Stimulated activated CD8-positive, alpha-beta memory T cell treated with anti-CD3 and anti-CD28 coated beads, Interleukin-4, amount 100 ng/mL, for 4 hours (primary cell): ENCODE measurements at places on chromosomes 4 and X.
A peak's percentile ranks its signal among the peaks of the same experiment; 100 is the strongest.

DNA sequence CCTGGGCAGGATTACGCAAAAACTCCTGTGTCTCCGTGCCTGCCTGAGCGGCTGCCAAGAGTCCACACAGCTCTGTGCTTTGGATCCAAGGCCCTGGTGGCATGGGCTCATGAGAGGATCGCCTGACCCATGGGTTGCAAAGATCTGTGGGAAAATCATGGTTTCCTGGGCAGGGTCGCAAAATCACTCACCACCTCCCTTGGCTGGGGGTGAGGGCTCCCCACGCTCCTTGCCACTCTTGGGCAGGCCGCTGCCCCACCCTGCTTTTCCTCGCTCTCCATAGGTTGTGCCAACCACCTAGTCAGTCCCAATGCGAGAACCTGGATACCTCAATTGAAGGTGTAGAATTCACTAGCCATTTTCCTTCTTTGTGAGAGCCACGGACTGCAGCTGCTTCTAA lies 66.5 kb upstream of the MAGEB18 start:
- no peak for DNase-seq

- no peak for DNase-seq
Observed at GRCh38 chr4:127479031-127479622, 153.6 kb upstream of the INTU start.

- DNase-seq: no peak
Observed at GRCh38 chr4:79663141-79663540, 255.1 kb upstream of the GK2 start.

- no peak for DNase-seq
Observed at GRCh38 chr4:81447566-81448229, 24.0 kb downstream of the RASGEF1B start.

DNA sequence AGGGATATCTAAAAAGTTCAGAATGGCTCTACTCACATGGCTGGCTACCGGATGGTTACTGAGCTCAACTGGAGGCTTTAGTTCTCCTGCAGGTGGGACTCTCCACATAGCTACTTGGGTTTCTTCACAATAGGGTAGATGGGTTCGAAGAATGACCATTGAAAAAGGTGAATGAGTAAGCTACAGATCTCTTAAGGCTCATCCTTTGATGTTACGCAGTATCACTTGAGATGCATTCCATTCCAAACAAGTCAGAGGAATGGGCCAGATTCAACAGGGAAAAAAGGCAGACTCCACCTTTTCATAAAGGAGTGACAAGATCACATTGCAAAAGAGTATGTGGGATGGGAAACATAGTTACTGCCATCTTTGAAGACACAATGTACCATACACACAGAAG lies 52.6 kb downstream of the DDX53 start:
- DNase-seq: no peak

DNA sequence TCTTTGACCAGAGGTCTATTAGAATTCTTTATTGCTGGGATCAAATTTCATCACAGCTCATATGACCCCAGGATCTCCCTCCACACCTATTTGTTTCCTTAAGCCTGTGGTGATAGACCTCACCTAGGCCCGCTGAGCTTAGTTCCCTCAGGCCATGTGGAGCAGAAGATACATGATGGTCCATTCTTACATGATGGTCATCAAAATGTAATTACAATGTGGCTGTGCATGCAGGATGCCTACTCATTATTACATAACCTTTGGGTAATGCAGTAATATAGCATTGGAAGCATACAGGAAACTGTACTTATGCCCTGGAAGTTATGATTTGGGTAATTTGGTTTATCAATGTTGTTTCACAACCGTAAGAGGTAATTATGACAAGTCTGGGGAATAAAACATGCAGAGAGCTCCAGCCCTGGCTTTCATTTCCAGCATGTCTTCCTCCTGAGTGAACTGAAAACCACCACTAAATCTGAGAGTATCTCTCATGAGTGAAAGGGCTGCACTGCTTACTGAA lies 67.0 kb upstream of the AGA start:
- no peak for DNase-seq

- peak; percentile 23 for DNase-seq
Observed at GRCh38 chr4:37892641-37893040, 1.8 kb downstream of the TBC1D1 start.

GRCh38 chr4:48660347-48660746 lies 119.7 kb downstream of the FRYL start:
- no peak for DNase-seq

DNA sequence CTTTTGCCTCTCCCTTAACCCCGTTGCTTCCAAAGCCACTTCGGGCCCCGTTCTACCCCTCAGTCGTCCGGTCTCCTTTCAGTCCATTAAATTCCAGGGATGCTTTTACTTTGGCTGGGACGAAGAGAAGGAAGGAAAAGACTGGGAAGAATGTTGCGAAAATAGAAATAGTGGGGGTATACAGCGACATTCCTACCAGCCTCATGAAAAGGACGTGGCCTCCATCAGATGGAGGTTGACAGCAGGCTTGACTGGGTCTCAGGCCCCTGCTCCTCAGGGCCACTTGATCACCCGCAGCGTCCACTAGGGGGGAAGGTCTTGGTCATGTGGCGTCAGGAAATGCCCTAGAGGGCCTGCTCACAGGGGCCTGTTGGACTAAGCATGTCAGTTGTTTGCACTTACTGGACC lies 657 bp upstream of the ANKRD50 start:
- no peak for DNase-seq

DNA sequence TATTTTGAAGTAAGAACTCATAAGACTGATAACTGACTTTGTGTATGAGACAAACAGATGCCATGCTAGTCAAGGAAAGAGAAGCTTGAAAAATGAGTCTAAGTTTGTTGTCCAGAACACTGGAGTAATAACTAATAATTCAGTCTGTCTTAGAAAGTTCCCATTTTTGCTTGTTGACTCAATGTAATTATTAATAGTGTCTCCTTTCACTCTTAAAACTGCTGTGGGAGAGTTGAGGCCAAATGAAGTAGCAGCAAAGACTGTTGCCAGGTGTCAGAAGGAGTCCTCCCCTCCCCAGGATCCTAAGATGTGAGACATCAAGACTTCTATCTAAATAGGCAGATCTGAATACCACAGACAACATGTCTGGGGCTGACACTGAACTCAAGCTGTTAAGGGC lies 20.8 kb upstream of the FAM13A start:
- no peak for DNase-seq

- DNase-seq: no peak
Observed at GRCh38 chr4:177177541-177178081, 132.1 kb upstream of the NEIL3 start.

GRCh38 chr4:53671757-53672156 lies 80.5 kb upstream of the LNX1 start:
- DNase-seq: no peak

GRCh38 chr4:176791591-176792325 lies 964 bp downstream of the VEGFC start:
- DNase-seq: no peak

GRCh38 chr4:10295301-10295700 lies 161.9 kb downstream of the ZNF518B start:
- DNase-seq: no peak

DNA sequence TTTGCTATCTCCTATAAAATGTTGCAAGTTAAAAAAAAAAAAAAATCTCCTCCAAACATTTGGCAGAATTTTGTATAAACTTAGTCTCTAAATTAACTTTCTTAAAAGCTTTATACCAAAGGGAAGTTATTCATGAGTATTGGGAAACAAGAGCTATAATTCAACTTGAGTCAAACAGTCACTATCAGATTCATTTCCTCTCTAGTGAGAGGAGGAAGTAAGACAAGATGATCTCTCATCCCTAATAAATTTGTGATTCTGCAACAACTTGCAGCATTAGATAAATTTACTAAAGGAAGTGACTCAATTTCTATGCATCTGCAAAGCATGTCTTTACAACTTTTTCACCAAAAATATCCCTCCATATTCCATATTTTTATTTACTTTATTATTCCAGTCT lies 135.4 kb upstream of the GNPDA2 start:
- no peak for DNase-seq

GRCh38 chrX:35841872-35842271 lies 43.7 kb downstream of the MAGEB16 start:
- no peak for DNase-seq

GRCh38 chr4:148196164-148196563 lies 246.1 kb downstream of the NR3C2 start:
- no peak for DNase-seq

GRCh38 chr4:3530663-3531254 lies 1.5 kb downstream of the LRPAP1 start:
- no peak for DNase-seq

DNA sequence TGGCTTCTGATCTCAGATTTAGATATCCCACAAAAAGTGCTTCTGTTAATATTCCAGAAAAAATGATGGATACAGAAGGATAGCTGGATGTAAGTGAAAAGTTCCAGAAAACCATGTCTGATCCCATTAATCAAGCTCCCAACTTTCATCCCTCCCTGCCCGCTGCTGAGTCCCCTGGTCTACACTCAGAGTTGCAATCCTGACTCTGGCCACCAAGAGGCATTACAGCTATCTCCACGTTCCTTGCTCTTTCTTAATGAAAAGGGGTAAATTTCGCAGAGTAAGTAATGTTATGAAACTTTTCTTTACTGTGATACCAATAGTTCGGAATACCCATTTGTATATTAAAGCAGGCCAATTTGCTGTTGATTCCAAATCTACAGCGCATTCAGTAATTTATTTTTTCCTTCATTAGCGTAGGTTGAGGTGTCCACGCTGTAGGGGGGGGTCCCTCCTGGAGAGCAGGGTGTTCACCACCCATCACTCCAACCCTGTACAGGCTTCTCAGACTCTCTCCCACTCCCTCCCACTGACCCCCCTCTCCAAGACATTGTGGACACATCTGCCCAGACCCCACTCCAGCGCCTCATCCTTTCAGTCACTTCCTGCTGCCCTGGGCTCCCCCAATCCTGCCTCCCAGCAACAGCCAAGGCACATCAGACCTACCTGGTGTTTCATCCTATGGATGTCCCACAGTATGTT lies 55.1 kb downstream of the RAB40A start:
- DNase-seq: no peak

DNA sequence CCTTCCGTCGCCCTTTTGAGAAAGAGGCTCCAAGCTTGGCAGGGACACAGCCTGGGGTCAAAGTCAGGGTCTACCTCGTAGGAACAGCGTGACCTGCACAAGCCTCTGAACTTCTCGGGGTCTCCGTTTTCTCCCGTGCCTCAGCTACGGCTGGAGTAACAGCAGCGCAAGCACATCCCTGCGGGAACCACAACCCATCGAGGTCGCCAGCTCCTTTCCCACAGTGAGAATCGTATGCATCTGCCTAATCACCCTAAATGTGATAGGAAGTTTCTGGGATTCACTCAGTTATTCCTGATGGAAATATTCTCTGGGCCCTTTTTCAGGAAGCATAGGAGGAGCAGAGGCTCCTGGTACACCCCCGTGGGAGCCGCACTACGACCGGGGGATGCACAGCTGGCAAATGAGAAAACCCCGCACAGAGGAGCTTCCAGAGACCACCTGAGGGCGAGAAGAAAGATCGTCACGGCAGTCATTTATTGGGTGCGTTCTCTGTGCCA lies 24.7 kb downstream of the PPP2R2C start:
- DNase-seq: no peak

DNA sequence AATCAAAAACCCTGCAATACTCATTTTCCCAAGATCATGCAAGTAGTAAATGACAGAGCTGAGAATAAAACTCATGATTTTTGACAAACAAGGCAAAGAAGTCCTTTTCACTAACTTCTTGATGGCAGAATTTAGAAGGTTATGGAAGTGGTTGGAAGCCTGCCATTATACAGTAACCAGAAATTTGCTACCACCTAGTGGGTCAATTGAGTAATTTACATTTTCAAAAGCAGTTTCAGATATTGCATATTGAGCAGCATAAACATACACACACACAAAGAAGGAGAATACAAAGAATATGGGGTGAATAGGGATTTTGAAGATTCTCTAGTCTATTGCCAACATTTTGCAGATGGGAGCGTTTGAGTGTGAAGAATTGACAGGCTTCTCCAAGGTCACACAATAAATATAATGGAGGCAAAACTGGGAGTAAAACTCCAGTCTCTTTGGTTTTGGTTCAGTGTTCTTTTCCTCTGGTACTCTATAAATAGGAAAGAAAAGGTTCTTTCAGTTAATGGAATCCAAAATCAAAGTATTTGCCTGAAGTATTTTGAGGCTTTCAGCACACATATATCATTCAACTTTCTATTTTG lies 70.2 kb downstream of the GC start:
- no peak for DNase-seq

GRCh38 chrX:133666256-133666655 lies 251.0 kb upstream of the GPC4 start:
- DNase-seq: no peak

- no peak for DNase-seq
Observed at GRCh38 chrX:48616576-48616975, 19.3 kb downstream of the WDR13 start.

DNA sequence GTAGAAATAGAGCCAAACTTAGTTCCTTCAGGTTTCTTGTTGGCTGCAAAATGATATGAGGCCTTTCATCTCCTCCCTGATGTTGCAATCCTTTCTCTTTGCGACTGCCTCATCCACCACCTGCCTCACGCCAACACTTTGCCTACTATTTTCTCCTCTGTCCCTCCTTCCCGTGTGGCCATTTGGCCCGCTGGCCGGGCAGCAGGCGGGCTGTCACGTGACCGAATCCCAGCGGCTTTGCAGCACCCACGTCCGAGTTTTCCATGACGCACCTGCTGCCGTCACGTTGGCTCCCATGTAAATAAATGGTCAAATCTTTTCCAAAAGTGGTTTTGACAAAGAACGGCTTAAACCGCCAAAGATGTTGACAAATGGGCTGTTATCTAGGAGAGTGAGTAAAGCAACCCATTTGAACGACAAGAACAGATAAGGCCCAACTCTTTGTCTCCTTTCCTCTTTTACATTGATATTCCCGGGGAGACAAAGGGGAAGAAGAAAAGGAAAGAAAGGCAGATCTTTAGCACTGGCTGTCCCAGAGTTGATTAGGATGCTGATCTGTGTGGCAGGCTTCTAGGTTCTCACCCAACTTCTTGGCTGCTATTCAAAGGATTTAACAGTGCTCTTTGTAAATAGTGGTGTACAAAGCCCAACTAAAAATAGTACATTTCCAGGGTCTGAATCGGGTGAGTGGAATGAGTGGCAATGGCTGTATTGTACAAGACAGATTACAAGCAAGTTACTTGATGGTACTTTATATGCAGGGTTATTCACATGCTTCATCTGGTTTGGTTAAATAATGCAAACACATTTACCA lies 174.2 kb upstream of the JADE1 start:
- DNase-seq: no peak

GRCh38 chrX:13381514-13381913 lies 61.7 kb upstream of the ATXN3L start:
- DNase-seq: no peak

- DNase-seq: no peak
Observed at GRCh38 chrX:110671068-110671803, 124.4 kb downstream of the CHRDL1 start.

DNA sequence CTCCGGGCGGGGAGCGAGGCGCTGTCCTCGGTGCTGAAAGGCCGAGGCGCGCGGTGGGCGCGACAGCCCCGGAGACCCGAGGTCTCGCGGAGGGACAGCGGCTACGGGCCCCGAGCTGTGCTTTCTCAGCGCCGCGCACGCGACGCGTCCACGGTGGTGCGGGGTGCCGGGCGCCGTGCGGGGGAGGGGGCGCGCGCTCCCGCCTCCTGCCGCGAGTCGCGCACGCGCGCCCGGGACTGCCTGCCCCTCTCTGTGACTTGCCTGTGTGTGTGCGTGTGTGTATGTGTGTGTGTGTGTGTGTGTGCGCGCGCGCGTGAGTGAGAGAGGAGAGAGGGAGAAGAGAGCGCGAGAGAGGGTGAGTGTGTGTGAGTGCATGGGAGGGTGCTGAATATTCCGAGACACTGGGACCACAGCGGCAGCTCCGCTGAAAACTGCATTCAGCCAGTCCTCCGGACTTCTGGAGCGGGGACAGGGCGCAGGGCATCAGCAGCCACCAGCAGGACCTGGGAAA lies at the start of gene GRIA2:
Gene GRIA2, plus strand, starts transcription at position 358 of the 511 bp plus-strand sequence. CDS start 315 bp downstream, outside the sequence.
- DNase-seq: no peak

- DNase-seq: no peak
Observed at GRCh38 chrX:77298790-77299189, 148.4 kb upstream of the FGF16 start.
